NCI-H1436 (cell line): ENCODE measurements at places on chromosomes 3 and 15.

DNA sequence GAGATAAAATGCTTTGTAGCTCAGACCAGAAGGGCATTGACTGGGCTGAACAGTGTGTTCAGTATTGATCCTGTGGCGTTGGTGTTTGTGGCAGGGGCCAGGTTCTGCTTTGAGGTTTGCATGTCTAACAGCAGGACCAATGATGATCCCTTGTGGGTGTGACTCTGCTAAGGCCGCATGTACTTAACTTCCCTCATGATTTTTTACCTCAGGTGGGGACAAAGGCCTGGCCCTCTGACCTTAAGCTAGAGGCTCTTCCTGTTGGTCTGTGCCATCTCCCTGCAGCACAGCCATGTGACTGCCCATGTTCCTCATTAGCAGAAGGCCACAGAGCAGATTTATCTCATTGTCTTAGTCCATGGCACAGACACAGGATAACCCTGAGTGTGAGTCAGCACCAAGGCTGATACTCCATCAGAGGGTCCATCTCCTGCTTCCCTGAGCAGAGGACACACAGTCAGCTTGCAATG is 34.3 kb upstream of the BSN start:
- no peak for DNase-seq

GRCh38 chr3:13714251-13714916 is 165.5 kb downstream of the FBLN2 start:
- DNase-seq, result no peak

DNA sequence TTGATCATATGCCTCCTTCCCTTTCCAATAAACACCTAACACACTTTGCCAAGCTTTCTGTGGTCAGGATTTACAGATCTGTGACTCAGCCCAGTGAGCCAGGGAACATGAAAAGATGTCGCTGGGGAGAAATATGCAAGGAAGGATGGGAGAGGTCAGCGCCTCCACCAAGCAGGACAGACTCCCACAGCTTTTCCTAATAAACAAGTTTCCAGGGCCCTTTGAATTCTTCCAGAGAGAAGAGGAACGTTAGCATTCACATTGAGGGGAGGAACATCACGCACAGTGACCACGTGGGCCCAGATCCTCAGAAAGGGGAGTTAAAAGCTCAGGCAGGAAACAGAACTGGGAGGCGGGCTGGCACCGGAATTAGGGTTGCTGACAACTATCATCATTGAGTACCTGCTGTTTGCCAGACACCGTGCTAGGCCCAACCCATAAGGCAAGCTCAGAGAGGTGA is 33.3 kb upstream of the MRPS22 start:
- no peak for DNase-seq

DNA sequence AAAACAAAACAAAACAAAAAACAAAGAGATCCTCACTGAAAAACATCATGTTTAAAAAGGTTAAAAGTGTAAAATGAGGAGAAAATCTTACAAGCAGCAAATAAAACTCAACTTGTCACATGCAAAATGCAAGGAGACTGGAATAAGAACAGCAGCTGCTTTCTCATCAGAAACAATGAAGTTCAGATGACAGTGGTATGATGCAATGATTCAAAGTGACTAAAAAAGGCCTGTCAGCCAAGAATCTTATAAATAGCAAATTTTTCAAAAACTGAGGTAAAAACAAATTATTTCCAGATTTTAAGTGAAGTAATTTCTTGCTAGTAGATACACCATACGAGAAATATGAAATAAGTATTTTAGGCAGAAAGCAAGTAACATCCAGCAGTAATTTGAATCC is 68.6 kb upstream of the EPHA3 start:
- DNase-seq, result no peak

- no peak for DNase-seq
These were observed 266.6 kb upstream of the SLITRK3 start for GRCh38 chr3:165462636-165463334.

GRCh38 chr3:97306226-97306625 is 458.3 kb upstream of the ARL6 start:
- no peak for DNase-seq

DNA sequence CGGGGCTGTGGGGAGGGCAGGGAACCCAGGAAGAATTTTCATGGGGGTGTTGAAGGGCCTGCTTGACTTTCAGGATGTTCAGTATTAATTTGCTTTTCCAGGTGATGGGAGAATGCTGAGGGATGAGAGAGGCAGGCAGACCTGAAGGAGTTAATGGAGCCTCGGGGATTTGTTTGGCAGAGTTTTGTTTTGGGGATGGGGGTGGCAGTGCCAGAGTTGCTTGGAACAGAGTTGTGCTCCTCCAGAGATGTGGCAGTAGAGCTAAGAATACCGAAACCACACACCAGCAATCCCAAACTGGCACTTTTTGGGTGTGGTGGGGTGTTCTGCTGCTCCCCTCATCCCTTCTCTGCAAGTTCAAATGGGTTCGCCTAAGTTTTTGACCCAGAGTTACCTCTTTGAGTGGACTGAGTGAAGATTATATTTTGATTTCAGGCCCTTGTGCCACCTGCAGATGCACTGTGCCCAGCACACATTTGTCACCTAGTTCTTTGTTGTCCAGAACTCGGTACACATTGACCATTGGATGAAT is 1.6 kb downstream of the BOC start:
- DNase-seq, result no peak

GRCh38 chr3:52339612-52340011 is 23.5 kb downstream of the DNAH1 start:
- DNase-seq, result peak; percentile 56

DNA sequence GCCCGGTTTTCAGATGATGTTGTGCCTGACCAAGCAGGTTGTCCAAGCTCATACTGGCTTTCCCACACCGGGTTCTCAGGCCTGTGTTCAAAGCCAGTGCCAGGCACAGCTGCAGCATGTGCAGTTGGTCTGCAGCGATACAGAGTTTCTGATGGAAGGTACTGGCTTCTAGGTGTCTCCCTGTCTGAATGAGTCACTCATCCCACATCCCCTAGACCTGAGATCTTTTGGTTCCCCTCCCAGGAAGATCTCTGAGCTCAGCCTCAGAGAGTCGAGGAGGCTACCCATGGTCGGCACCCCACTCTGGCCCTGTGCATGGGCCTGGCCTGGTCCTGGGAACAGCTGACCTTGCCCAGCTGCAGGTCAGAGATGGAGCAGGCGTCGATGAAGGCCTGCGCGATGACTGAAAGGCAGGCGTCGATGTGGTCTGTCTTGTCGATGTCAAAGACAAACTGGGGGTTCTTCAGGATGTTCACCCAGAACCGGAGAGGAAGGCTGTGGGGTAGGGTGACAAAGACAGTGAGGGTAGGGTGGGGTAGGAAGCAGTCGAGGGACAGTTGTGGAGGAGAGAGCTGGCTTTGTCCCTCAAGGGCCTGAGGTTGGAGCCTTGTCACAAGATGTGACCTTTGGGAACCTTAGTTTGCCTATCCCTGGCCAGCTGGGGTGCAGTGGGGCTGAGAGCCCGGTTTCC is 15.3 kb downstream of the H1-8 start:
- DNase-seq, result no peak

DNA sequence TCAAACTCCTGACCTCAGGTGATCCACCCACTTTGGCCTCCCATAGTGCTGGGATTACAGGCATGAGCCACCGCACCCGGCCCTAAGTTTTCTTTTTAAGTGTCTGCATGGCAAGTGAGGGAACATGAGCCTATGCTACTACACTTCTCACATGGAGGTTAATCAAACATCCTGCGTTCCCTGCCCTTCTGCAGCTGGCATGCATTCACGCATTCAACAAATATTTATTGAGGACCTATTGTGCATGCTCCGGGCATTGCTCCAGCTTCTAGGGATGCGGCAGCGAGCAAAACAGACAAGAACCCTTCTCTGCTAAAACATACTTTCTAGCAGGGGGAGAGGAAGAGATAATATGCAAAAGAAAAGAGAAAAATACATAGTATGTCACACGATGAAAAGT is 42.6 kb upstream of the ACKR4 start:
- peak; percentile 29 for DNase-seq

- DNase-seq, result no peak
These were observed 294.3 kb downstream of the CNTN4 start for GRCh38 chr3:2392981-2393380.

- DNase-seq, result no peak
These were observed 19.5 kb downstream of the XXYLT1 start for GRCh38 chr3:195251336-195252065.

- DNase-seq, result no peak
These were observed 30.2 kb upstream of the LHFPL4 start for GRCh38 chr3:9583792-9584191.

GRCh38 chr3:72169561-72170472 is 384.9 kb upstream of the PROK2 start:
- no peak for DNase-seq

DNA sequence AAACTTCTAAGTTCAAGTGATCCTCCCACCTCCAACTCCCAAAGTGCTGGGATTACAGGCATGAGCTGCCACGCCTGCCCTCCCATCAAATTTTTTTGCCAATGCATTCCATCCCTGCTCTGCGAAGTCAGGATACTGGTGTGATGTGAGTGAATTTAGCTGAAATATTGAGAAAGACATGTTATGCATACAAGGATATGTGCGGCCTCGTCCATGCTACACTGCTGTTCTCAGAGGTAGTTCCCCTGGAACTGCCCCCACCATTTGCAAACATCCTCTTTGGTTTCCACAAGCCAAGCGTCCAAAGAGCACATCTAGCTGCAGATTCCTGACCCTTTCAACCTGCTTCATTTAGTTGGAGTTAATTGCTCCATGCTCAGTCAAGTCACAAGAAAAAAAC is 36.5 kb upstream of the BCL2A1 start:
- DNase-seq, result no peak
